B cell (primary cell): ENCODE measurements at places on chromosomes 3 and 15. TPM values are rescaled to one million over a fixed set of nuclear protein-coding genes. Genes with fewer than 3 reads are reported as not detected.
A peak's percentile ranks its signal among the peaks of the same experiment; 100 is the strongest.

Gene EFCC1
- not detected in 2 replicates for total RNA-seq

Gene SOX14
- total RNA-seq, result not detected in 2 replicates

Gene PLD1
- total RNA-seq, result 0.10 and 0.52 TPM in 2 replicates

Gene VPS8
- 95.6 and 106 TPM in 2 replicates for total RNA-seq

Gene GNB5
- total RNA-seq, result 142 and 156 TPM in 2 replicates

Gene TIMP4
- total RNA-seq, result not detected in 2 replicates

Gene AMIGO3
- total RNA-seq, result not detected in 2 replicates

Gene EPHB3
- total RNA-seq, result 0.07 TPM in 1 of 2 replicates, not detected in the other

Gene STIMATE
- 37.7 and 38.4 TPM in 2 replicates for total RNA-seq

Gene IQCF5
- not detected in 2 replicates for total RNA-seq

Gene FGF7
- 0.10 and 0.12 TPM in 2 replicates for total RNA-seq

GRCh38 chr3:188839187-188839695 is 332.5 kb upstream of the TPRG1 start:
- no peaks in the 10 kb centered on the region for H3K36me3 ChIP-seq
- no peaks in the 10 kb centered on the region for H3K27me3 ChIP-seq
- H3K4me1 ChIP-seq, result no peaks in the 10 kb centered on the region
- H3K27ac ChIP-seq, result no peak overlapping the region

DNA sequence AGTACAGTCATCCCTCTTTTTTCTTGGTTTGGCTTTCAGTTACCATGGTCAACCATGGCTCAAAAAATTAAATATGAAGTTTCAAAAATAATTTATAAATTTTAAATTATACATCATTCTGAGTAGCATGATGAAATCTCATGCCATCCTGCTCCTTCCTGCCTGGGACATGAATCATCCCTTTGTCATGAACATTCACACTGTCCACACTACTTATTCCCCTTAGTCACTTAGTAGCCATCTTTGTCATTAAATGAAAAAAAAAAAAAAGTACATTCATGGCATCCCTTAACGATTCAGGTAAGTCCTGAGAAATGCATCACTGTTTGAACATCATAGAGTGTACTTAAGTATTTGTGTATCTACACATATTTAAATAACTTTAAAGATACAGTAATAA is 1046.3 kb downstream of the ROBO2 start:
- no peaks in the 10 kb centered on the region for H3K36me3 ChIP-seq
- H3K27me3 ChIP-seq, result no peaks in the 10 kb centered on the region
- no peak overlapping the region for H3K27ac ChIP-seq
- DNase-seq, result no peak

DNA sequence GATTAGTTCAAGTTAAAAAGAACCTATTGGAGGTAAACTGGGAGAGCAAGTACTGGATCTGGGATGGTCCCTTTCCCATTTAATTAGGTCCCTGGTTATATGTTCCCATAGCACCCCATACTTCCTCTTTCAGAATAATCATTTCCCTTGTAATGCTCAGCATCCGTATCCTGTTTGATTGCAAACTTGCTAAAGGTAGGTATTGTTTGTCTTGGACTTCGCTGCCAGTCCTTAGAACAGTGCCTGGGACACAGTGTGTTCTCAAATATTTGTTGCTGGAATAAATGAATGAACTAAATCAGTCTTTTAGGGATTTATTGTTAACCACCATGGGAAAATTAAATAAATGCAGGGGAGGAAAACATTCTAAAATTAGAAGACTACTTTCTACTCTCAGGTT is 299.8 kb downstream of the GRM7 start:
- no peaks in the 10 kb centered on the region for H3K36me3 ChIP-seq
- no peaks in the 10 kb centered on the region for H3K4me1 ChIP-seq
- no peaks in the 10 kb centered on the region for H3K27me3 ChIP-seq
- DNase-seq, result no peak

GRCh38 chr15:95669146-95669922 is 661.2 kb upstream of the NR2F2 start:
- H3K4me3 ChIP-seq, result no peak overlapping the region
- H3K36me3 ChIP-seq, result no peaks in the 10 kb centered on the region
- H3K27ac ChIP-seq, result no peak overlapping the region
- no peaks in the 10 kb centered on the region for H3K4me1 ChIP-seq

DNA sequence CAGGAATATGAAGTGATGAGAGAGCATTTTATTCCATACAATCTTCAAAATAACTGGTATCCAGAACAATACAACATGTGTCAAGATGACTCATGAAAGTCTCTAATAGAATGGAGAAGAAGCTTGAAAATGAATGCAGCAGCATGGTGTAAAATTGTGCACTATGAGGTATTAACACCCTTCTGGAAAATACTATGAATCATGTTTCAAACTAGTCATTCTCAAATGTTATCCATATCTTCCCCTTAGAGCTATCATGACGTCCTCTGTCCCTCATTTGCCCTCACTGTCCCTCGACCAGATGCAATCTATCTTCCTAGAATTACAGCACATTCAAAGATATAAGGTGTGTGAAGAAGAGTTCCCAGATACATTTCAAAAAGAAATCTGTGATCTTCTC is 198.2 kb downstream of the NECTIN3 start:
- no peak overlapping the region for H3K4me3 ChIP-seq
- DNase-seq, result no peak

DNA sequence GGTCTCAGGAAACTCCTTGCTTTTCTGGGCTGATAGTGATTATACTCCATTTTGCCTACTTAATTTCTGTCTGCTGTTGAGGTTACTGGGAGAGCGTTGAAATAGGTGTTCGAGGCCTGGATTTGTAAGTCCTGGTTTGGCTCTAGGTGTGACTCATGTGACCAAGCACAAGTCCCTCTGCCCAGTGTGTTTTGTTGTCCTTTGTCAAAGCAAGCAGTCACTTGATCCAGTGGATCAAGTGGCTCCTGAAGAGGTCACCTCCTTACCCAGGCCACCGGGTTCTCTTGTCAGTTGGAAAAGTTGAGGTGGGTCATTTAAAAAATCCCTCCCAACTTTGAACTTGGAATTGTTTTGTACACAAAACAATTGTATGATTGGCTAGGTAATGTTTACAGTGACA is 70.0 kb downstream of the LPP start:
- no peaks in the 10 kb centered on the region for H3K27me3 ChIP-seq
- H3K4me1 ChIP-seq, result peaks cover under 1% of the 10 kb centered on the region
- H3K4me3 ChIP-seq, result no peak overlapping the region
- H3K27ac ChIP-seq, result no peak overlapping the region

GRCh38 chr3:95120921-95121320 is 1058.1 kb downstream of the NSUN3 start:
- H3K27me3 ChIP-seq, result no peaks in the 10 kb centered on the region
- no peak for DNase-seq
- no peaks in the 10 kb centered on the region for H3K36me3 ChIP-seq
- no peak overlapping the region for H3K4me3 ChIP-seq
- H3K4me1 ChIP-seq, result no peaks in the 10 kb centered on the region

DNA sequence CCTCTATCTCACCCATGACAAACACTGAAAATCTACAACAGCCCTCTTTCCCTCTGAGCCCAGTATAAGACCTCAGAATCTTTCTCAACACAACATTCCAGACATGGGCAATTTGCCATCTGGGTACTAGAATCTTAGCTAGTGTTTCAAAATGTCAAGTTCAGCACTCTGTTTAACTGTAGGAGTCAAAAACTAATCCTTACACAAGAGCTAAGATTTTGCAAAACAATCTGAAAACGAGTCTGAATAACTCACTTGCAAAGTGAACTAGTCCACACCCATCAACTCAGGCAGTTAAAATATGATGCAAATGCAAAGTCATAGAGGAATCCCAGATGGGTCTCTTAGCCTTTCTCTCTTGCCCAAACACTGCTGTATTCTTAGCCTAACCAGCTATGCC is 67.8 kb downstream of the GPR176 start:
- no peaks in the 10 kb centered on the region for H3K4me1 ChIP-seq
- no peak overlapping the region for H3K27ac ChIP-seq
- DNase-seq, result no peak
- no peaks in the 10 kb centered on the region for H3K27me3 ChIP-seq

DNA sequence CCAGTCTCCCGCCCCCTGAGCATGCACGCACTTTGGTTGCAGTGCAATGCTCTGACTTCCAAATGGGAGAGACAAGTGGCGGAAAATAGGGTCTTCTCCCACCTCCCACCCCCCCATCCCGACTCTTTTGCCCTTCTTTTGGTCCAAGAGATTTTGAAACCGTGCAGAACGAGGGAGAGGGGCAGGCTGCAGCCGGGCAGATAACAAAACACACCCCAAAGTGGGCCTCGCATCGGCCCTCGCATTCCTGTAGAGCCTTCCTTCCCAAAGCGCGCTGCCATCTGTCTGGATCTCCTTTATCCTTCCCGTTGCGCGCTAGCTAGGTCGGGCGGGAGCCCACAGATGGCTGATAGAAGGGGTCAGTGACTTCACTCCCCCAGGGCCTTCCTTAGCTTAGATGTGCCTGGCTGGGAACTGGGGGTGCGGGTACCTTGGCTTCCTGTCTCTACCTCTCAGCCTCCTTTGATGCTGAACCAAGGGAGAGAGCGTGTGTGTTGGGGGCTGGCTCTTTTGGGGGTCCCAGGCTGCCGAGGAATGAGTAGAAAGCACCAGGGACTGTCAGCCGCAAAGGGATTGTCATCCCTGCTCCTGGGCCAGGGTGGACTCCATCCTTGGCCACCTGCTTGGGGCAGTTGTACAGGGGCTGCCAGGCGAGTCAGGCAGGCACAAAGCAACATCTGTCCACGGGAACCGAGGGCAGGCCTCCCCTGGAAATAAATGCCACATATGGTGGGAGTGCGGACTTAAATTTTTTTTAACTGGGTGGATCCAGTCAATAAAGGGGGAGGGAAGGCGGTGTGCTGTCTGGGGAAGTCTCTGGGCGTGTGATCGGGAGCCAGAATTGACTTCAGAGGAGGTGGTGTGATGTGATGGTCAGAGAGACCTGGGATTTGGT is 1.8 kb downstream of the SMAD3 start:
- H3K27ac ChIP-seq, result peak overlapping the region; percentile 77
- H3K27me3 ChIP-seq, result no peaks in the 10 kb centered on the region
- no peak for DNase-seq
- H3K4me3 ChIP-seq, result peak overlapping the region; percentile 99
- H3K36me3 ChIP-seq, result peaks cover 13% of the 10 kb centered on the region

GRCh38 chr15:85280203-85280602 is 100.2 kb upstream of the AKAP13 start:
- DNase-seq, result no peak
- H3K27me3 ChIP-seq, result no peaks in the 10 kb centered on the region
- H3K36me3 ChIP-seq, result no peaks in the 10 kb centered on the region
- no peak overlapping the region for H3K4me3 ChIP-seq
- no peaks in the 10 kb centered on the region for H3K4me1 ChIP-seq

GRCh38 chr15:67405208-67406191 is 115.4 kb upstream of the C15orf61 start:
- H3K4me3 ChIP-seq, result no peak overlapping the region
- no peak for DNase-seq
- H3K4me1 ChIP-seq, result no peaks in the 10 kb centered on the region

DNA sequence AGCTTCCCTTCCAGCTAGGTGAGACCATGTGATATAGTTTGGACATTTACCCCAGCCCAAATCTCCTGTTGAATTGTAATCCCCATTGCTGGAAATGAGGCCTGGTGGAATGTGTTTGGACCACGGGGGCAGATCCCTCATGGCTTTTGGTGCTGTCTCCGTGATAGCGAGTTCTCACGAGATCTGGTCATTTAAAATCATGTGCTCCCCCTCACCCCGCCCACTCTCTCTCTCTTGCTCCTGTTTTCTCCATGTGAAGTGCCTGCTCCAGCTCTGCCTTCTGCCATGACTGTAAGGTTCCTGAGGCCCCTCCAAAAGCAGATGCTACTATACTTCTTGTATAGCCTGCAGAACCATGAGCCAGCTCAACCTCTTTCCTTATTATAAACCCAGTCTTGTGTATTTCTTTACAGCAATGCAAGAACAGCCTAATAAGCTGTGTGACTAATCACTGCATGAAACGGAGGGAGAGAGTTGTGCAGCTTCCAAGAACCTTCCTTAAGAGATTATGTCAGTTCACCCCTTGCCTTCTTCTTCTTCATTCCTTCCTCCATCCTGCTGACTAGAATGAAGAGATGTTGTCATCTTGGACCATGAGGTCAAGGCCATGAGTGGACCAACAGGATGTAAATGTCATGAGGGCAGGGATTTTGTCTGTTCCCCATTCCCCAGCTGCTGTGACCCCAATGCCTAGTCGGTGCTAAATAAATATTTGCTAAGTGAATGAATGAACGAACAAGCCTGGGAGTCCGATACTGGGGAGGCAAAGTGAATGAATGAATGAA is 91.0 kb downstream of the CPN2 start:
- H3K27me3 ChIP-seq, result no peaks in the 10 kb centered on the region
- no peak overlapping the region for H3K27ac ChIP-seq
- no peak for DNase-seq
- H3K36me3 ChIP-seq, result no peaks in the 10 kb centered on the region
- no peak overlapping the region for H3K4me3 ChIP-seq
- peaks cover 11% of the 10 kb centered on the region for H3K4me1 ChIP-seq

DNA sequence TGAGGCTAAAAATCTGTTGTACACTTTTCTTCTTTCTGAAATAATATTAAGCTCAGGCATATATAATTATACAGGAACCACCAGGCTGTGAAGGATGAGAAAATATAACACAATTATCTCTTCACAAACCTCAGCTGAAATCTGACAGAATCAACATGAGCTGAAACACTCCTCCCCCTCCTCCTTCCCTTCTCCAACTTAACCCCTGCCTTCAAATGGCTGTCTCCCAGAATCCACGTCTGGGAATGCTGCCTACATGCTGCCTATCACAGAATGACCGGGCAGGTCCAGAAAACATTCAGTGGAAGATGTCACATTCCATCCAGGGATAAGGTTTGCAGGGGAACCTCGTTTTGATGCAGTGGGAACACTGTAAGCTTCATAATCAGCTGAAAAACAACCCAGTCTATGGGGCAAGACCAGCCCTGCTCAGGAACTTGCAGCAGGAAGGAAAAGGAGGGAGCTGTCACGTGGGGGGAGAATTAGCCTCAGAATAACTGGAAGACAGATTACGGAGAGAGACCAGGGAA is 44.0 kb upstream of the SEMA6D start:
- no peak overlapping the region for H3K27ac ChIP-seq
- H3K4me3 ChIP-seq, result no peak overlapping the region
- H3K27me3 ChIP-seq, result peaks cover 3% of the 10 kb centered on the region
- DNase-seq, result no peak

- no peaks in the 10 kb centered on the region for H3K27me3 ChIP-seq
- H3K4me3 ChIP-seq, result no peak overlapping the region
- no peak overlapping the region for H3K27ac ChIP-seq
- DNase-seq, result no peak
These were observed 7.7 kb downstream of the SNX4 start for GRCh38 chr3:125512135-125512920.
